ENCODE measurements at places on chromosomes 2 and 18.
A peak's percentile ranks its signal among the peaks of the same experiment; 100 is the strongest.

DNA sequence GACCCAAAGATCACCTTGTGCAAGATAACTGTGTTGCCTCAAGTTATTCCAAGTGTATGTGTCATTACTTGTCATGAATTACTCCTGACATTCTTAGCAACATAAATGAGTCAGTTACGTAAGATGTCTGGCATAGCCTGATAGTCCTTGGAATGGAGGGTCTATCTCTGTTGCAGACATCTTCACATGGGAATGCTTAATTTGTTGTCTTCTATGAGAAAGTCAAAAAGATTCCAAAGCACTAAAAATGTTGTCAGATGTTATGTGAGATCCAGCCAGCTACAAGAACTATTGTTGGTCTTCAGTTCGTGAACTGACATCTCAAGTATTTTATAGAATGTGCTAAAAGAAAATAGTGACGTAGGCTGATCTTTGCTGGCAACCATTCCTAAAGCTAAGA lies 178.2 kb upstream of the RASGRP3 start:
- DNase-seq, result no peak

- no peak for DNase-seq
Measured at GRCh38 chr2:230552181-230552580, 136.2 kb downstream of the SP100 start.

GRCh38 chr2:143802242-143802641 lies 673.0 kb downstream of the ARHGAP15 start:
- DNase-seq, result no peak

DNA sequence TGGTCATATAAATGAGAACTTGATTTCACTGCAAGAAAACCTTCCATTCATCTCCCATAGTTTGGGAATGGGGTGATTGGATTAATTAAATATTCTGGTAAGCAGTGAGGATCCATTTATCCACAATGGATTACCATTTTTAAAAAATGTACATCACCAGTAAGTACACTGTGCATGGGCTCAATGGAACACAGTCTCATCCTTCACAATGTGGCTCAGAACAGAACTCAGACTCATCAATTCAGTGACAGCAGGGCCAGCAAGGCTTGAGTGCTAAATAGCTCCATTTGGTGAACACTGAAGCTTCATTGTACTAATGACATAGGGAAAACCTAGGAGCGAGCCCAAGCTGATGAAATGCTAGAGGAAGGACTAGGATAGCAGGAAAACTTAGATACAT lies 223.8 kb downstream of the CMPK2 start:
- DNase-seq, result no peak

GRCh38 chr2:111199840-111200239 lies 79.1 kb downstream of the BCL2L11 start:
- no peak for DNase-seq

DNA sequence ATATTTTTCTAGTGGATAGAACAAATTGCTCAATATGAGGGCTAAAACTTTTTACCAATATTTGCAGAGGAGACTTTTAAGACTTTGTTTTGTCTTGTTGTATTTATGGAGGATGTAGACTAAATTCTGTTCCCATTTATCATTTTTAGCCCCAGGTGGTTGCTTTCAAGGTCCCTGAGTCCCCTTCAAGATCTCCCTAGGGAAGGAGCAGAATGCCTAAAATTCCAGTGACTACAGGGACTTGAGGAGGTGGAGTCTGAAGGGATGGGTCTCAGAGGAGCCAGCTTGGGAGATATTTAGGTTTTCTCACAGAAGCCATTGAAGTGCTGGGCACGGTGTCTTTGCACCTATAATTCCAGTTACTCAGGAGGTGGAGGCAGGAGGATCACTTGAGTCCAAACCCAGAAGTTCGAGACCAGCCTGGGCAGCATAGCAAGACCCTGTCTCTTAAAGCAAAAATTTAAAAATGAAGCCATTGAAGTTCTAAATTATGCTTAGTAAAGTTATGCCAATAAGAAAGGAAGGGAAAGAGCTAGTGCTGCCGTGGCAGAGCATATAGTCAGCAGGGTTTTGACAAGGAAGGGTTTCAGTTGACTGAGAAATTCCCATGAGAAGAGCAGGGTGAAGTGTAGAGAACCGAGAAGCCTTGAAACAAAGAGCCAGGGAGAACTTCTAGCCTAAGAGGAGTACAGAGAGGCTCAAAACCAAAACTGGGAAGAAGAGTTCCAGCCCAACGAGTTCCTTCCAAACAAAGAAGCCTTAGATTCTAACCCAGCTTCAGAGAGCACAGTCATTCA lies 43.4 kb downstream of the COMMD1 start:
- DNase-seq, result no peak

DNA sequence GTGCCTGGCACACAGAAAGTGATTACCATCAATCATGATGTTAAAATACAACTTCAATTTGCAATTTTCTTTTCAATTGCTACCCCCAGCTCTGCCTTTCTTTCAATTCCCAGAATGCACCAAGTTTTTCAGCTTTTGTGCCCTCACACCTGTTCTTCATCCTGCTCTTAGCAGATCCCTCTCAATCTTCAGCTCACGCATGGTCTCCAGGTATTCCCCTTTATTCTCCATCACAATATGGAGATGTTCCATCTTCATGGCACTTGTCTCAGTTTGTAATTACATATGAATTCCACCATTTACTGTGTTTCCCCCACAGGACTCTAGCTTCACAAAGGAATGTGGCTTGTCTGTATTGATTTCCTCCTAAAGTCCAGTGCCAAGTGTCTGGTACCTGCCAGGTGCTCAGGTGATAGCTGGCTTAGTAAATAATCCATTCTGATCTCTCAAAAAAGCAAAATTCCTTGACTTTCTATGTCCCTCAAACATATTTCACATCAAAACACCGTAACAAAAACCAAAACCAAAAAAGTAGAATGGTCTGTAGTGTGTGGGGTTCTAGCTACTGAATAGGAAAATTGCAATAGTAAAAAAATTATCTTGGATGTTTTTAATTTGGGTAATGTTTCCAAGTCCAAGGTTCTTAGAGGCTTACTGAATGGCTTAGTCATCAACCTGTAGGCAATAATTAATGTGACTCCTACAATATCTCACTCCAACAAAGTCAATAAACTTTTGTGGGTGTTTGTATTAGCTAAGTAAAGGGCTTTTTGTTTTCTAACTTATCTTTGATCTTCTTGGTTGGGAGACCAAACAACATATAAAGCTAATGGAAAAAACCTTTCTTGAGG lies 2.9 kb upstream of the INSIG2 start:
- no peak for DNase-seq

DNA sequence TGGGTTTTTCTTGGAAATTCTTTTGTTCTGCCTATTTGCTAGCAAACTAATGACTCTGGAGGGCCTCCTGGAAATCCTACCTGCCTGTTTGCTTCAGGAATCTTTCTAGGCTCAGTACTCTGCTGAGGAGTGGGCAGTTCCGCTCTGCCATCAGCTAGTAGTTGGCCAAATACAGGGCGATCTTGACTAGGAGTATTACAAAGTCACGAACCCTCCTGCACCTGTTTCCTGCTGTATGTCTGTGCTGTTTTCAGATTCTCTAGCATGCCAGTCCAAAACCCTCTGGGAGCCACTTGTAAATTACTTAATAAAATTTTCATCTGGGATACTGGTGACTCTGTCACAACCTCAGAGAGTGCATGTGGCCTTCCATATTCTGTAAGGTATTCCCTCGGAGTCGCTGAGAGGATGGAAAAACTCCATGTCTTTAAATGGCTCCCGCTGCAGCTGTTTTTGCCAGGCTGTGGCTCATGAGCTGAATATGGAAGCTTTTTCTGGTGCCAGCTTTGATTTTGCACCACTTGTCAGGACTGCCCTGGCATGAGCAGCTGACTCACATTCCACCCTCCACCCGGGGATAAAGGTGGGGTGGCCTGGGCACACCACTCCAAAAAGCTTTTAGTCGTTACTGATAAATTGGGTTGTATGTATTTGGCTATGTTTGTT lies 123.0 kb downstream of the RTN4 start:
- DNase-seq, result no peak

- peak; percentile 57 for DNase-seq
Measured at GRCh38 chr2:55047677-55048299, 2.5 kb downstream of the RTN4 start.

DNA sequence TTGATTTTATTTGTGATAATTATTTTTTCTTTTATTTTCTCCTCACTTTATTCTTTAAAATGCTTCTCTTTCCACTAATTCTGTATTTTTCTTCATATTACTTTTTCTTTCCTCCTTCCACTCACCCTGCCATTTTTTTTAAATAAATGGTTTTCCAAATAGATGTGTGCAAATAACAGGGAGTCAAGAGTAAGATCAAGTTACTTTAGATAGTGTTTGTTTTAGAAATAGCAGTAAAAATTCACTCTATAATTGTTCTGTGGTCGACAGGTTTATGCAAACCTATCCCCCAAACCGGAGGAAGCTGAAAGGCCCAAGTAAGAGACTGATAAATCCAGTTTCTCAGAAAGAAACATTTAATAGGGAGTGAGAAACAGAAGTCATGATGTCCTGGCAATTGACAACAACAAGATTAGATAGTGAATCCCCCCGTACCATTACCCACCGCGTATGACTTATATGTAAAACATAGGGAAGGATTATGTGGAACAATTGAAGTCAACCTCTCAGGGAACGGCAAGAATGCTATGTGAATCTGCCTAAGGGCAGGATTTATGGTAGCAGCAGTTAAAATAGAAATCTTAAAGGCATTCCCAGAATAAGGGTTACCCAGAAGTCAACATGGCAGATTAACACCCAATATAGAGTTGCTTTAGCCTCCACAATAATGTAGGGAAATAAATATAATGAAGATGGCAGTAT lies 75.5 kb downstream of the KYNU start:
- no peak for DNase-seq

DNA sequence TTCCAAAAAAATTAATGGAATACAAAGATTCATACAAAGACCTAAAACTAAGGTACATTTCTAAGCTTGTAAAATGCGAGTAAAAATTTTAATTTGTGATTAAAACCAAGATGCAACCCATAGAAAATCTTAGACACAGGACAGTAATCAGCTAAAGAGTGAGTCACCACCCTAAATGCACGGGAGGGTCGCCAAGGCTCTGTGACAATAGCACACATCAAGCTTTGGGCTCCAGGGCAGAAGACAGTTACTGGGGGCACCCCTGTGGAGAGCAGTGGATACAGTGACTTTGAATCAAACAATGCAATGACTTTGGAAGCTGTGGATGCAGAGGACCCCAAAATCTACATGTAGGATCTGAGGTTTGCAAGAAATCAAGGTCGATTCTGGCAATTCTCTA lies 7.5 kb downstream of the FLACC1 start:
- no peak for DNase-seq

DNA sequence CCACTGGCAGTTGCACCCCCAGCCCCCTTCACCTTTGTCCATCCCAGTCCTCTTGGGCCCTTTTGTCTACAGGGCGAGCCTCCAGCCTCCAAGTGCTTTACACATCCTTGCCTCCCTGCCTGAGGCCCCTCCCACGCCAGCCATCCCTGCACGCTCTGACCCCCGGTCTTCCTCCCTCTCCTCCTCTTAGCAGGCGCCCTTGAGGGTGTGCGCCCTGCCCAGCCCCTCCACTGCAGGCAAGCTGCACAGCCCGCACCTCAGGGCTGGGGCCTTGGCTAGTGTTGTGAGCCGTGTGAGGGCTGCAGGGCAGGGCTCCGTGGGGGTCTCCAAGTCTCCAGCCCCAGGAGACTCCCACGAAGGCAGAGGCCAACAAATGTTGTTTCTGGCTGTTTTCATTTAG lies 6.9 kb downstream of the BOK start:
- DNase-seq, result no peak

DNA sequence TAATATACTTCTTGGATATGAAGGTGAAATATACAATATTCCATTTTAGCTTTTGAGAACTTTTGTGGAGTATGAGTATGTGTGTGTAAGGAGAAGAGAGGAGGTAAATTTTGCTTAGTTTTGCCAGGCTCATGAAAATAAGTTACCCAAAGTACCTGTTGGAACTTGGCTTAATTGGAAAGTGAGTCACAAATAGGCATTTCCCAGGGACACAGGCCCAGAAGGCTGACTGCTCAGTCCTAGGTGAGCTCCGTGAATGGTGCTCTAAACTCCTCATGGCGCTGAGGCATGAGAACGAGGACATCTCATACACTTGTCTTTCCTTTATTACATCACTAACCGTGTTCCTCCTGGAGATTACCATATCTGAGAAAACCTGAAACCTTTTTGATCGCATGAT lies 148.5 kb upstream of the RAB12 start:
- no peak for DNase-seq

GRCh38 chr18:36572135-36572856 lies 256.5 kb downstream of the TPGS2 start:
- peak; percentile 40 for DNase-seq

DNA sequence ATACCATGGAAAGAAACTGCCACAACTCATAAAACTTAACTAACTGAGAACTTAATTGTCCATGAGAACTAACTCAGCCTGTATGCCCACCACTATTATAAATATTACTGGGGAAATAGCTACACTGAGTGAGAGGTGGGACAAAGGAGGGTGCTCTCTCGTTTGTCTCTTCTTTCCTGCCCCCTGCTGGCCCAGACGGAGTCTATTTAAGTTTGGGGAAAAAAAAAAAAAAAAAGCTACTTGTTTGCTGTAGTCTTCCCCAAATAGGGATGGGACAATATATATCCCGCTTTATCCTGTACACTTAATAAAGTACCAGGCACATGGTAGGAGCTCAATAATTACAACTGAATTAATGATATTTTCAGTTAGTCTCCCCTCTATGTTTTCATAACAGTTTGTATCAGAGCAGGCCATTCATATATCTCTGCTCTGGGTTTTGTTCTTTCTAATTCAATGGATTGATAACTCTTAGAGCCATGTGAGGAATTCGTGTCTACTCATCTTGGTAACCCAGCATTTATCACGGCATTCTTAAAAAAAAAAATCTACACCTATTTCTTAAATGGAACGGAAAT lies 647.6 kb upstream of the PKDCC start:
- DNase-seq, result peak; percentile 51

GRCh38 chr2:25617948-25618646 lies 55.3 kb downstream of the DTNB start:
- no peak for DNase-seq

DNA sequence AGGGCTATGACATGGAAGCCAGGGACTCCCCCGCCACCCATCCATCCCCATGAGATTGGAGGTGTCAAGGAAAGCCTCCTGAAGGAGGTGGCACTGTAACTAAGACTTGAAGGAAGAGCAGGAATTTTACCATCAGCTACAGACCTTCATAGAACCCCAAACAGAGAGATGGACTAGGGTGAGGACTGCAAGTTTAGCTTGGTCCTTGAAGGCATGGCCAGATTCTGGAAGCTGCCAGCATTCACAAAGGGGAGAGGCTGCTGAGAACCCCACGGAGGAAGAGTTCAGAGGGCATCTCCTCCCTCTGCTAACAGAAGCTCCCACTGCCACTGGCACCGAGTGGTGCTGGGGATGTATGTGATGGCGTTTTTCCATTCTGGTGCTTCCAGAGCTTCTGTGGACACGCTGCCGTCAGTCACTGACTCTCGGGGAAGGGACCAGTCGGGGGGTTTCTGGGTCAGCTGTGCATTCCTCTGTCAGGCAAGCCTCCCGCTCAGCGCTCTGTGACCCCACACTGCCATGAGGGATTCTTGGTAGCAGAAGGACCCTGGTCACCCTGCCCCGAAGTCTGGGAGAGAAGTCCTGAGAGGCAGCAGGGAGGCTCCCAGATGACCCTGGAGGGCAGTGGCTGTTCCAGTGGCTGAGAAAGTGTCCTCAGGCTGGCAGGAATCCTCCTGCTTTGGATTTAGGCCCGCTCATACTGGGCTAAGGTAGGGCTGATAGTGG lies 18.1 kb downstream of the TMEM185B start:
- DNase-seq, result no peak

GRCh38 chr2:32783933-32784332 lies 156.1 kb downstream of the TTC27 start:
- no peak for DNase-seq
